ENCODE measurements at places on chromosomes 5 and 9. TPM values are rescaled to one million over a fixed set of nuclear protein-coding genes. Genes with fewer than 3 reads are reported as not detected.
A peak's percentile ranks its signal among the peaks of the same experiment; 100 is the strongest.

The IL4 gene
- not detected for total RNA-seq

The SYK gene
- total RNA-seq, result 64.5 TPM

- DNase-seq, result no peak
Measured at GRCh38 chr9:6811436-6811835, 53.7 kb downstream of the KDM4C start.

DNA sequence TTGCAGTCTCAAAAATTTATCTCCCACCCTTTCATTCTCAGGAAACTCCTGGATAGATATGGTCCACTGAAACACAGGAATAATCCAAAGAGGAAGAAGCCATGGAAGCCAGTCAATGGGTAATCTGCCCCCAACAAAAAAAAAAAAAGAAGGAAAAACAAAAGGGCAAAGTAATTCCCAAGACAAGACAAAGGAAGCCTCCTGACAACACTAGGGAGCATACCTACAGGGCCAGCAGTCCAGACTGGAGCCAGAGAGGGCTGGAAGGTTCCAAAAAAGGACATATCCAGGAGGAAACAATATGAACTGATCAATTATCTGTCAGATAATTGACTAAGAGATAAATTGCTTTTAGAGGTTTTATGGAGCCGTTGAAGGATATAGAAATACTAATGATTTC is 12.9 kb downstream of the FNIP1 start:
- DNase-seq, result no peak

The ENTPD8 gene
- total RNA-seq, result 81.8 TPM

- DNase-seq, result peak; percentile 96
Measured at GRCh38 chr5:157271740-157272271, 5.9 kb downstream of the CYFIP2 start.
